ENCODE measurements at places on chromosomes 2 and 18.
A peak's percentile ranks its signal among the peaks of the same experiment; 100 is the strongest.

GRCh38 chr18:74154716-74155115, 6.4 kb downstream of the TIMM21 start:
- no peak for DNase-seq

GRCh38 chr2:197453914-197454398, 604 bp downstream of the COQ10B start:
- no peak for DNase-seq

DNA sequence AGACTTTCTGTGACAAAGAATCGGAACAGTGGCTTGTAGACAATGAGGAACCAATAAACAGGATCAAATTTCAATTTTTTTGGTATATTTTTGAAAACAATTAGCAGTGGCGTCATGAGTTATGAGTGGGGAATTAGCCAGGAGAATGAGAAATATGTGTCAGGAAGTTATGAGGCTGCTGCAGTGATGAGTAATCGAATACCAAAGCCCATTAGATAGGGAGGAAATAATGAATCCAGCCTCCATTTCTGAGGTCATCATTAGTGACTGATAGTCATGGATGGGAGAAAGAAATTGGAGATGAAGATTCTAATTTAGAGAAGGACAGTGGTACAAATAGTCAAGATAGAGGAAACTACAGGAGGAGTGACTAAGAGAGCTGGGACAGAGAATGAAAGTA, 673.1 kb upstream of the VRK2 start:
- peak; percentile 93 for DNase-seq

GRCh38 chr18:62388855-62389760, 64.0 kb downstream of the TNFRSF11A start:
- DNase-seq: no peak

- no peak for DNase-seq
These were observed 71.6 kb upstream of the GAREM1 start for GRCh38 chr18:32542221-32542798.

DNA sequence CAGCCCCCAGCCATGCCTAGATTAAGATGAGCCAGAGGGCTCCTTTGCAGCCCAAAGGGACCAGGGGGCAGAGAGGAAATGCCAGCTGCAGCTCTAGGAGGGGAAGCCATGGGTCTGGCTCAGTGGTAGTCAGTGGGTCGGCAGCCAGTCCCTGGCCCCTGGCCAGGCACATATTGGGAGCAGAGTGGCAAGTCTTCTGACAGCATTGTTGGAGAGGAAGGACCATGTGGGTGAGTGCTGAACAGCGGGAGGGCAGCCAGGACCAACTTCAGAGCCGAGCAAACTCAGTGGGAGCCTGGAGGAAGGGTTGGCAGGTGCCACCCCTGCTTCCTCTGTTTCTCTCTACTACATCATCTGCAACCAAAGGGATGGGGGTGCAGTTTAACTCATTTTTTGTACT, 140.5 kb upstream of the PELI1 start:
- no peak for DNase-seq

DNA sequence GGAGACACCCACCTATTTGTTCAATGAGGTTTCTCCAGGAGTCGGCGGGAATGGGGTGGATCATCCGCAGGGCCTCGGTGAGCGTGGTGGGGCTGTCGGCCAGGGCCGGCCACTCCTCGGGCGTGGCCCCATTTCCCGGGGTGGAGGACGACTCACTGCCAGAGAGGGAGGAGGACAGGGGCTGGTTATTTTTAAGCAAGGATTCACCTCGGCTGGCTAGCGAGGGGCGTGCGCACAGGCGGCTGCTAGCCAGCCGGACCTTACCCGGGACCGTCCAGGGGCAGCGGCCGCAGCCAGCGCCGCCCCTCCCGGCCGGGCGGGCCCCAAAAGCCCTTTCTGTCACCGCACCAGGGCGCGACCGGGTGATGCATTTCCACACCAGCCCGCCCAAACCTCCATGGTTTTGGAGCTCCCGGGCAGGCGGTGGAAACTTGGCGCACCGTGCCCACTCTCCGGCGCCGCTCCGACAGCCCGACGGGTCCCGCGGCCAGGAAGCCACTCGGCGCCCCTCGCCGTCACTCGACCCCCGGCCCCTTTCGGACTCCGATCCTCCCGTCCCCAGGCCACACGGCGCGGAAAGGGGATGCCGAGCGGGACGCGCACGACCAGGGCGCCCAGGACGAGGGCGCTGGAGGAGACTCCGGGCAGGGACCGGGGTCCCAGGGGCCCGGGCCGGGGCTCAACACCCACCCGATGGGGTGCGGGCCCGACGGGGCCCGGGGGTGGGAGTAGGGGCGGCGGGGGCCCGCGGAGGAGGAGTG, 57.1 kb downstream of the SNORC start:
- DNase-seq: no peak

GRCh38 chr2:39419282-39420223, 17.5 kb downstream of the MAP4K3 start:
- DNase-seq: peak; percentile 52

DNA sequence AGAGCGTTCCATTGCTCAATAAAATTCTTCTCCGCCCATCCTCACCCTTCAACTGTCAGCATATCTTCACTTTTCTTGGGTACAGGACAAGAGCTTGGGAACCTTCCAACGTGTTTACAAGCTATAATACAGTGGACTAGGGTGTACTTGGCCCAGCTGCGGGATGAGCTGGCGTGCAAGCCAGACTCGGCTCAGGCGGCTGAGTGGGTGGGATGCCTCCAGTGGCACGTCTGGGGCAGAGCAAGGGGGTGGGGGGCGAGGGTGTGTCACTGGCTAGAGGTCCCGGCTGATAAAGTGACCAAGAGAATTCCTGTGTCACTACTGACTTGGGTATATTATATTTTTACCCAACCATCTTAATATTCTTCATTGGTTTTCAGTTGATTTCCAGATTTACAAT, 179.7 kb downstream of the EVA1A start:
- no peak for DNase-seq

GRCh38 chr2:15737314-15738224, 145.9 kb downstream of the DDX1 start:
- DNase-seq: no peak

DNA sequence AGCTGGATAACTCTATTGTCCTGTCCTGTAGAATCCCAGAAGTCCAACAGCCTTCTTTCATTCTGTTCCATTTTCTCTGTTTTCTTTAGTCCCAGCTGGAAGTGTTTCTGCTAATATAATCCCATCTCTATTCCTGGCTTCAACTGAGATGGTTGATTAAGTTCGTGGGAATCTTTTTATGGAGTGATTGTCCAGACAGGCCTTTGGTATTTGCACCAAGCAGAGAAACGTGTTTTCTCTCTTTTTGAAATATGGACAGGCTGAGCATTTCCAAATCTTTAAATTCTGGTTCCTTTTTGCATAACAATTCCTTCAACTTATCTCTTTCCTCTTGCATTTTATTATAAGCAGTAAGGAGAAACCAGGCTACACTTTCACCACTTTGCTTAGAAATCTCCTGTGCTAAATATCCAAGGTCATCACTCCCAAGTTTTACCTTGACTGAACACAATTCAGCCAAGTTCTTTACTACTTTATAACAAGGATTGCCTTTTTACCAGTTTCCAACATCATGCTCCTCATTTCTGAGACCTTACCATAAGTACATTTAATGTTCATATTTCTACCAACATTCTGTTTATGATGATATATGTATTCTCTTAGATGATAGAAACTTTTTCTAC, 108.8 kb downstream of the ZFP36L2 start:
- DNase-seq: no peak

DNA sequence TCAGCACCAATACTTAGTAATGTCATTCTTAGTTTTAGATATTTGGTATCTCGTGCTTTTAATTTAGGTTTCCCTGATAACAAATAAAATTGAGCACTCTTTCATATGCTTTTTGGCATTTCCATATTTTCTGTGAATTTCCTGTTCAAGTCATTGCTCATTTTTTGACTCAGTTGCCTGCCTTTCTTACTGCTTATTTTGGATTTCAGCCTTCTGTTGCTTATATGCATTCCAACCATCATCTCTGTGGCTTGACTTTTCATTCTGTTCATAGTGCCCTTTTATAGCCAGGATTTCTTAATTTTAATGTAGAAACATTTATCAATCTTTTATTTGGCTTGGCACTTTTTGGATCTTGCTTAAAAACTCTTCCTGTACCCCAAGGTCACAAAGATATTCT, 14.5 kb upstream of the KIF3C start:
- peak; percentile 30 for DNase-seq

GRCh38 chr2:144836635-144837350, 316.9 kb upstream of the ZEB2 start:
- DNase-seq: peak; percentile 78

DNA sequence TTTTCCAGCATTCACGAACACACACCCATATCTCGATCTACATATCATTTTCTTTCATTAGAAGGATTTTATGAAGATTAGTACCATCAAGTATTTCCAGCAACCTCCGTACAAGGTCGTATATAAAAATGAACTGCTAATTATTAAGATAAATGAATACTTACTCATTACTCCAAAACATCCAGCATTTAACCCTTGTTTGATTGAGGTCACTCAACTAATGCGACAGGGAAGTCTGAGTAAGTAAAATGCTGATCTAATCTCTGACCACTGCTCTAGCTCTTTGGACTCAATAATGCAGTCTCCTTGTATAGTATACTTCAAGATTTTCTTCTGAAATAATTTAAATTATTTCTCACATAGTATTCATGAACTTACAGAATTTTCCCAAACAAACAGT, 2.0 kb downstream of the ABHD3 start:
- DNase-seq: no peak

- DNase-seq: no peak
These were observed 88.5 kb downstream of the TGIF1 start for GRCh38 chr18:3538456-3538855.

- DNase-seq: peak; percentile 23
These were observed 196.4 kb upstream of the NABP1 start for GRCh38 chr2:191481305-191482070.

DNA sequence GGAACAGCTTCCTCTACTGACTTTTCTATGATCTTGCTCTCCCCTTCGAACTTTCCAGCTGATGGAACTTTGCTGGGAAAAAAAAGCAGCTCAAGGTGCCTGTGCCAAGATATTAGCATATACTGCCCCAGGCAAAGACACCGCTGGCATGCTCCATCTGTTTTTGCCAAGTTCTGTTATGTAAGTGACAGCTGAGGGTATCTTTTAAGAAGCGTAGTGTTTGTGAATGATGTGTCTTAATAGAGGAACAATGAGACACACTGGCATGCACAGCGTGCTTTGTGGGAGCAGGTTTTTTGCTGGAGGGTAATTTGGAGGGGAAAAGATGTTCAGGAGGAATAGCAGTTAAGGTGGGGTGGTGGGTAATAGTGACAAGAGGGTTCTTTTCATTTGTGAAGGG, 47.8 kb downstream of the SLC4A3 start:
- DNase-seq: no peak

DNA sequence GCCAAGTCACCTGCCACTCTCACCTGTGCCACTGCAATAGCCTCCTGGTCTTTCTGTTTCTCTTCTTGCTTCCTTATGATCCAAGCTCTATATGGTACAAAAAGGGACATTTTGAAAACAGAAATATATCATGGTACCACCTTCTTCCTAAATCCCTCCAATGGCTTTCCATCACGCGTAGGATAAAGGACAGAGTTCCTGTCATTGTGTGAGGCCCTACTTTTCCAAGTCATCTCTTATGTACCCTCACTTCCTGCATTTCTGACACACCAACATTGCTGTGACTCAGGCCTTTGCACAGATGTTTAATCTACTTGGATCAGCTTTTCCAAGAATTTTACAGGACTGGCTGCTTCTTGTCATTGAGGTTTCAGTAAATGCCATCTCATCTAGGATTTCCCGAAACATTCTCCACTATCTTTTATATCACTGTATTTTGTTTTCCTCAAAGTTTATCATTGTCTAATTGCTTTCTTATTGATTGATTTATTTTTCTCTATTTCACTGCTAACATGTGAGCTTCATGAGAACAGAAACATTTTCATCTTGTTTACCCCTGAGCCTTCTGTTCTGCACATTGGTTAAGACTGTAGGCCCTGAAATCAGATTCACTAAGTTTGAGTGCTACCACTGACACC, 426.1 kb upstream of the FANCL start:
- peak; percentile 3 for DNase-seq

DNA sequence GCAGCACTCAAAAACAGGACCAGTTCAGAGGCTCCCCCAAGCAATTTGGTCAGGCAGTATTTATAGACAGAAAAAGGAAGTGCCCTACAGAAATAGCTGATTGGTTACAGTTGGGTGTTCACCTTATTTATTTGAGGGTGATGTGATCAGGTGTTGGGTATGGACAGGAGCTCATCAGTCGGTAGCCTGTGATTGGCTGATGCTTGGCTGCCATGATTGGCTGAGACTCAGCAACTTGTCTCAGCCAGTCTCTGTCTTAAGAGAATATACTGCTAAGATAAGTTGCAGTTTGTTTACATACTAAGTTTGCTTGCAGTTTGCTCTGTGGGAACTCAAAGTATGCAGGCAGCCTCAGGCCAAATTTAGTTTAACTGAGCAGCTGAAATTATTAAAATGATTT, 9.4 kb downstream of the ABCG8 start:
- no peak for DNase-seq

GRCh38 chr18:44743631-44744030, 62.9 kb downstream of the SETBP1 start:
- no peak for DNase-seq

DNA sequence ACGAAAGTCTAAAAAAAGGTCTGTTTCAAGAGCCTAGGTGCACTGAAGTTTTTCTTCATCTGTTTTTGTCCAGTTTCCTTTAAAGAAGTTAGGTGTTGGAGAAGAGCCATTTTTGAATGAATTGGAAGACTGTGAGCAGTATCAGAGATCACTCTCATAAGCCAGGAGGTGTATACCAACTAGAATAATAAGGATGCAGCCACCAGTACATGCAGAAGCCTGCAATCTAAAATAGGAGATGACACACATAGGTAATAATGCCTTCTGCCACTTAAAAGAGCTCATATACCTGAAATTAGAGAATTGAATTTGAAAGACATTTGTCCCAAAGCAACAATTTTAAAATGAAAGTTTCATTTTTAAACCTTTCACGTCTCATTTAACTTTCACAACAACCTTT, 81.7 kb downstream of the RBMS1 start:
- no peak for DNase-seq

- no peak for DNase-seq
These were observed 420.5 kb downstream of the NRXN1 start for GRCh38 chr2:50611351-50611871.

GRCh38 chr18:22164337-22165048, 4.9 kb upstream of the GATA6 start:
- no peak for DNase-seq

GRCh38 chr2:111113838-111114237, 6.9 kb upstream of the BCL2L11 start:
- no peak for DNase-seq
